Cortex of kidney (tissue), 1 donor: ENCODE measurements at places on chromosomes 11 and 22.

DNA sequence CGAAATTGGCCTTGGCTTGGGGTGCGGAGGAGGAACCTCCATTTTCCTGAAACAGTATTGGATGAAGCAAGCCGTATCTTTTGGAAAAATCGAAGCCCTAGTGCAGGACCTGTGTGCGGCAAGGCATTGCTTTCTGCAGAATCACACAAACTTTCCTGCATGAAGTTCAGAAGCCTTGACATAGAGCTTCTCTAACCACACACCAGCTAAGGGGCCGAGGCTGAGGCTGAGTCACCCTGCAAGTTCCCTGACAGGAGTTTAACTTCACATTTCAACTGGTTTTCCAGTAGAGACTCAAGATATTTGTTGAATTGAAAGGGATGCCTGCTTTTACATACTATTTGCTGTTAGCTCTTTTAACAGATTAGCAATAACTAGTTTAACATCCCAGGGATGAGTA is 67.8 kb downstream of the TCF20 start:
- DNase-seq: no peak

GRCh38 chr11:96413408-96413807 is 23.6 kb downstream of the JRKL start:
- no peak for DNase-seq

- no peak for DNase-seq
Observed at GRCh38 chr11:101264306-101264705, 134.7 kb upstream of the PGR start.

DNA sequence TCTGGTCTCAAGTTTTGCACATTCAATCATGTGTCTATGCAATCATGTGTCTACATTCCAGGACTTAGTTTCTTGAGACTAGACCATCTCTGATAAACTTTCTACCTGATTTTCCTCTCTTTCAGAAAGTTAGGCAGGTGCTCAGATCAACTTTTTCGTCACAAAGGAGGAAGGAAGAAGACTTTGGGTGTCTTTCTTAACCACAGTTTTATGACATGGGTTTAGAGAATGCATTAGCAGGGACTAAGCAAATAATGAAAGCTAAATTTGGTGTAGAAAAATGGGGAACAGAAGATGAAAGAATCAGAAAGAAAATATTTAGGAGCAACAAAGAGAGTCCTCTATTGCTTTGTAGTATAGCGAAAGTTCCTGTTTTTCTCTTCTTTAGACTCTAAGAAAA is 7.7 kb upstream of the GLYATL1B start:
- no peak for DNase-seq

- no peak for DNase-seq
Observed at GRCh38 chr11:36790526-36790925, 192.5 kb upstream of the RAG2 start.

GRCh38 chr11:68654978-68655377 is 29.4 kb upstream of the GAL start:
- DNase-seq: no peak

DNA sequence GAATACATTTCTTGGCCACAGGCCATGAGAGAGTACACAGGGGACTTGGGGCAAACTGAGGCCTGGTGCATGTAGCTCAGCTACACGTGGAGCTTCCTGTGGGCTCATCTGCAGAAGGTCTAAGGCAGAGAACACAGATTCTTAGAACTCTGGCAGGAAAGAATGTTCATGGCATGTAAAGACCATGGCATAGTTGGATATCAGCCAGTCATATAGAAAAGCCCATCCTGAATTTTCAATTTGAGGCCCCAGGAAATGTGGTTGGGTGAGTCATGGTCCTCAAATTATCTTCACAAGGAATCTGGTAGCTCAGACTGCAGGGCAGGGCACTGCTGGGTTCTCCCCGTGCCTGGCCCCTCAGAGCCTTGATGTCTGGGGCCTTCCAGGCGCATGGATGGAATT is 13.7 kb upstream of the ST3GAL4 start:
- DNase-seq: no peak

- no peak for DNase-seq
Observed at GRCh38 chr11:61294717-61295595, at the start of gene VWCE. Gene VWCE (minus strand): TSS chr11:61295316. CDS start chr11:61295037, 279 bp downstream.

GRCh38 chr11:27965559-27965958 is 142.4 kb downstream of the KIF18A start:
- no peak for DNase-seq

DNA sequence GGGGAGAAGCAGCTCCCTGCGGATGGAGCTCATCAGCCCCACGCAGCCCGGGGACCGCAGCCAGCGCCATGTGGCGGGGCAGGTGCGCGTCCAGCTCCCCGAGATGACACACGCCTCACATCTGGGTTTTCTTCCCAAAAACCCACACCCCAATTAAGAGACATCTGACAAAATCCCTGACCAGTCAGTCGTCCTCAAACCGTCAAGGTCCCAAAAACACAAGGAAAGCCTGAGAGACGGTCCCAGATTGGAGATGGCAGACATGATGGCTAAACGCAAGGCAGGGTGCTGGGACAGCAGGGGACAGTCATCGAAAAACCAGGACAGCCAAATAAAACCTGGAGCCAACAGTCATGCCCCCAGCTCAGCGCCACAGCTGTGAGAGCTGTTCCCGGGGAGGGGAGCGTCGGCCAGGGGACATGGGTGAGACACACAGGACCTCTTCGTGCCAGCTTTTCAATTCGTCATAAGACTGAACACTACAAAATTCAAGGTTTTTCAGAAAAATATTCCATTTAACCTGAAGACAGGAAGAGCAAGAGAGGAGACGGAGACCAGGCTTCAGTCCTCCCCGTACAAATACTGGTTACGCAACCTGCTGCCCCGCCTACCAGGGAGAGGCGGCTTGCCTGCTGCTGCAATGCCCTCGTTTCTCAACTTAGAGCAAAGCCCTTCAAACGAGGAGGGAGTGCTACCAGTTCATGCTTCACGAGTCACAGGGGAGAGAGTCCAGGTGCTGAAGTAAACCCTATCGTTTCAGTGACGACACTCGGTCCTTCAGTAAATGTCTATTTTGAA is 10.5 kb downstream of the TOLLIP start:
- DNase-seq: no peak
